Astrocyte of the cerebellum (primary cell): ENCODE measurements at places on chromosomes 12 and 14.

DNA sequence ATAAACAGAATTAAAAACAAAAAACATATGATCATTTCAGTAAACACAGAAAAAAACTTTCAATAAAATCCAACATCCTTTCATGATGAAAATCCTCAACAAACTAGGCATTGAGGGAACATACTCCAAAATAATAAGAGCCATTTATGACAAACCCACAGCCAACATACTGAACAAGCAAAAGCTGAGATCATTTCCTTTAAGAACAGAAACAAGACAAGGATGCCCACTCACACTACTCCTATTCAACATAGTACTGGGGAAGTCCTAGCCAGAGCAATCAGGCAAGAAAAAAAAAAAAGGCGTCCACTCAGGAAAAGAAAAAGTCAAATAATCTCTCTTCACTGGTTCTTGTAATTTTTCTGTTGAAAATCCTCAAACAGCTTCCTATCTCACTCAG, 30.1 kb downstream of the MRPL42 start:
- no peak for DNase-seq

- no peak for DNase-seq
These were observed 2.3 kb downstream of the TTC9 start for GRCh38 chr14:70643967-70644366.

GRCh38 chr12:119012179-119012578, 30.8 kb downstream of the SRRM4 start:
- DNase-seq, result no peak

DNA sequence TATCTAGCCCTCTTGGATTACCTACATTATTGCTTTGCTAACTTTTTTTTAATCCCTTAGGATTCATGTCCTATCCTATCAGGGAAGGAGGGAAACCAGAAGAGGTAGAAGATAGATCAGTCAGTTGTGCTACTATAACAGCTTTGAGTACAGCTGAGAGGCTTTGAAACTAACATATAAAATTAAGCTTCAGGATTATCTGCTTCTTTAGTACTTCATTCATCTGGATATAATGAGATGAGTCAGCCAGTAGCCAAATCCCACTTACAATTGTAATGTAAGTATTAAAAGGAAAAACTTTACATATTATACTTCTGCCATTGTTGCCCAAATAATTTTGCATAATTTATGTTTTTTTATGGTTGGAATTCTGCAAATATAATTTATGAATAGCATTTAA, 33.4 kb upstream of the ANO6 start:
- peak; percentile 11 for DNase-seq

DNA sequence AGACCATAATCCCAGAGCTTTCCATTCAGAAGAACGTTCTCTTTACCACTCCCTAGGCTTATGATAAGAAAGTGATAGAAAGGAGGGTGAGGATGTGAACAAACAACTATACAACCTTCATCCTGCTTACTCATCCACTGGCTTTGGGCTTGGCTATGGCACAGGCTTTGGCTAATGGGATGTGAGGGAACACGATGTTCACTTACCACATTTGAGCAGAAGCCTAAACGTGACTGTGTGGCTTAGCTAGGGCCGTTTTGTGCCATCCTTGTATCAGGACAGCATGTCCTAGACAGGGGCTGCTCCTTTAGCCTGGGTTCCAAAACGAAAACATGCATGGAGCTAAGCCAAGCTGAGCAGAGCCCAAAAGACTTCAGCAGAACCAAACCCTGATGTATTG, 118.6 kb upstream of the CCDC175 start:
- no peak for DNase-seq

- DNase-seq, result no peak
These were observed 38.5 kb downstream of the LTBP2 start for GRCh38 chr14:74573421-74574089.

DNA sequence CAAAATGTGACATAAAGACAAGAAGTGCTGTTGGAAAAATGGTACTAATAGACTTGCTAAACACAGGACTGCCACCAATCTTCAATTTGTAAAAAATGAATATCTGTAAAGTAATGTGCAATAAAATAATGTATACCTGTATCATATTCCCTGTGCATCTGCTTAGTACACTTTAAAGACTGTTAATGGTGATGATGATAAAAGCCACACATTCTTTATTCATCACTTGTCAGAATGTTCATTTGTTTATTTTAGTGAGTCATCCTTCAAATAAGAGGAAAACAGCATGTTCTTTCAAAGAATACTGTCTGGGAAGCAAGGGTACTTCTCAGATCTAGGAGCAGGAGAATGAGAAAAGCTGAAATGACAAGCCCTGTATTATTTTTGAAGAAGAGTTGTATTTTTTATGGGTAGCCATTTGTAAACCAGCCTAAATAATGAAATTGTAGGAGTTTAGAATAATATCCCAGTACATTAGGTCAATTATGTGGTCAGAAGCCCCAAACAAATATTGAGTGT, 78.3 kb upstream of the PSMA6 start:
- DNase-seq, result no peak

DNA sequence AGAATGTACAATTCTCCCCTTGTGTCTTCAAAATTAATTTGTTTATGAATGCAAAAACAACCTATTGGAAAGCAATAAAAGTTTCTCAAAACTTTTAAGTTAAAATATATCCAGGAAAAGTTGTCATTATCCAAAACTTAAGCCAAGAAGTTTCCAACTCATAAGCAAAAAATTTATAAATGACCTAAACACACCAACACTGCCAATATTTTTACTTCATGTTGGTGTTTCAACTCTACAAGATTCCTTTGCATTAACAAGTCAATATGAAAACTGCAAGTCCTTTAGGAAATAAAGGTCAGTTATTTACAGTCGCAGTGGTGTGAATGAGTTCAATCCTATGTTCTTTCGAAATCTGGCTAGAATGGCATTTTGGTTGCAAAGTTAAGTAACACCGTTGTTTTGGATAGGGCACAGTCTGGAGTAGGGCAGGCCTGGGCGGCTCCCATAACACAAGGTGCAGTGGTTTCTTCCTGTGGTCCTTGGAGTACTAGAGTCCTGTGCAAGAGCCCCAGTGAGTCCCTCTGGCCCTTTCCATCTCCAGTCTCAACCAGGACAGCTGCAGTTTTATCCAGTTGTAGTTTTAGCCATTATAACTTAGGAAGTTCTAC, 151.4 kb downstream of the MED13L start:
- DNase-seq, result no peak

DNA sequence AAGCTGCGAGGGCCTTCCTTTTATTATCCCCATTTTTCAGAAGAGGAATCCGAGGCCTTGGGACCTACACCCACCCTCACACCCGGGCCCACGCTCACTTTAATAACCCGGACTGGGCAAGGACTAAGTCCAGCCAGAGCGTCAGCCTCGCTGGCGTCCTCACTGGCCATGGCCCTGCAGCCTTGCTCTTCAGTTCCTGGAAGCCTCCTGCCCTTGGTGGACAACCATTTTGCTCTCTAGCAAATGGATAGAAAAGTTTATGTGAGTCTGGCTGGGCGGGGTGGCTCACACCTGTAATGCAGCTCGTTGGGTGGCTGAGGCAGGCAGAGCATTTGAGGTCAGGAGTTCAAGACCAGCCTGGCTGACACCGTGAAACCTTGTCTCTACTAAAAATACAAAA, 9.8 kb downstream of the RTL1 start:
- DNase-seq, result no peak

GRCh38 chr12:12214635-12215131, 52.2 kb downstream of the LRP6 start:
- DNase-seq, result no peak

DNA sequence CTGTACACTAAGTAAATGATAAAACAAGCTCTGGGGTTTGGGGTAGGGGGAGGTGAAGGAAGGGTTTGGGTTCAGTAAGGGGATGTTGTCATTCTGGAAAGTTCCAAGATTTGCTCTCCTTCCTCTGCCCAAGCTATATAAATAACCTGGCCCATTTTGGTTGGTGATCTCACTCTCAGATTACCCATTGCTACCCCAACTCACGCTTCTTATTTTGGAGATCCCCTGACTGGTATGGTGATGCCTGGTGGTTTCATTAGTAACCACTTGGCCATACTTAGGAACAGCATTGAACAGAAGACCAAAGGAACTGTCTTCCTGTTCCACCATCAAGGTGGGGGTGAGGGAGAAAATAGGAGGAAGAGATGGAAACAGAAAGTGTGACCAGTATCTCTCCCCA, 259.6 kb upstream of the TBX3 start:
- no peak for DNase-seq

DNA sequence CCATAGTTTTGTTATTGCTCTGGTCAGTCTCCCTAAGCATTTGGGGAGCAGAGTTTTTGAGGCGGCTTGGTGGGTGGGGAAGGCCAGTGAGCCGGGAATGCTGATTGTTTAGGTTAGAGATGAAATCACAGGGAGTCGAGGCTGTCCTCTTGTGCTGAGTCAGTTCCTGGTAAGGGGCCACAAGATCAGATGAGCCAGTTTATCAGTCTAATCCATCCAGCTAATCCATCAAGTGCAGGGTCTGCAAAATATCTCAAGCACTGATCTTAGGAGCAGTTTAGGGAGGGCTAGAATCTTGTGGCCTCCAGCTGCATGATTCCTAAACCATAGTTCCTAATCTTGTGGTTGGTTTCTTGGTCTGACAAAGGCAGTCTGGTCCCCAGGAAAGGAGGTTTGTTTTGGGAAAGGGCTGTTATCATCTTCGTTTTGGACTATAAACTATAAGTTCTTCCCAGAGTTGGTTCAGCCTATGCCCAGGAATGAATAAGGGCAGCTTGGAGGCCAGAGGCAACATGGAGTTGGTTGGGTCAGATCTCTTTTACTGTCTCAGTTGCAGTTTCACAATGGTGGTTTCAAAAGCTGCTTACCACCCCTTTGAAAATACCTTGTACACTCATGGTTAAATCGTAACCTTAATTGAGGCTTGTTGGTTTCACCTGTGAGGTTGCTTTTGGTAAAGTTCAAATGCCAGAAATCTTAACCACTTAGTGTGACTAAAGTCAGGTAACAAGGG, 33.6 kb upstream of the HIGD1C start:
- no peak for DNase-seq

DNA sequence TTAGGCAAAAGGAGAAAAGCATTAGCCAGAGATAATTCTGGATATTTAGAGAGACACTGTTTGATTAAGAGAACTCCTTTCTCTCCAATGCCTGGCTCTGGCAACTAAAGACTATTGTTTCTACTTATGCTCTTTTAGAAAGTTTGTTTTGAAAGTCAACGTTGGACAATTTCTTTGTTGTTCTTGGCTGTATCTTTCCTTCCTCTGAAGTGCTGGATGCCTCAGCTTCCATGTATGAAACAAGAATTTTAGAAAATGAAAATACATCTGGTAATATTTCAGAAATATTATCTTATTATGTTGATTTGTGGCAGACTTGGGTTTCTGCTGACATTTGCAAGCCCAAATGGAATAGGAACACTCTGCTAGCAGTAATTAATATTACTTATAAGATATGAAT, 382.6 kb downstream of the SNAPC1 start:
- DNase-seq, result no peak

GRCh38 chr14:82124511-82124910, 590.9 kb upstream of the SEL1L start:
- no peak for DNase-seq

DNA sequence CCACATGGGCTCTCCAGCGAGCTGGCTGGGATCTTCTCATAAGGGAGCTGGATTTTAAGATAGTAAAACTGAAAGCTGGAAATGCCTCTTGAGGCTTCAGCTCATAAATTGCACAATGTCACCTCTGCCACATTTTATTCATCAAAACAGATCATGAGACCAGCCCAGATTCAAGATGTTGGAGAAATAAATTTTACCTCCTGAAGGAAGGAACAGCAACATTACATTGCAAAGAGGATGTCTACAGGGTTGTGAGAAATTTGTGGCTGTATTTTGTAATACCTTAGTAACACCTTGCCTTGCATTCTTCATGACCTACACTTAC, 43.1 kb upstream of the KRR1 start:
- no peak for DNase-seq

- DNase-seq, result no peak
These were observed 6.4 kb upstream of the CCDC175 start for GRCh38 chr14:59582845-59583509.

GRCh38 chr14:76516884-76517283, 140.9 kb downstream of the ESRRB start:
- no peak for DNase-seq

DNA sequence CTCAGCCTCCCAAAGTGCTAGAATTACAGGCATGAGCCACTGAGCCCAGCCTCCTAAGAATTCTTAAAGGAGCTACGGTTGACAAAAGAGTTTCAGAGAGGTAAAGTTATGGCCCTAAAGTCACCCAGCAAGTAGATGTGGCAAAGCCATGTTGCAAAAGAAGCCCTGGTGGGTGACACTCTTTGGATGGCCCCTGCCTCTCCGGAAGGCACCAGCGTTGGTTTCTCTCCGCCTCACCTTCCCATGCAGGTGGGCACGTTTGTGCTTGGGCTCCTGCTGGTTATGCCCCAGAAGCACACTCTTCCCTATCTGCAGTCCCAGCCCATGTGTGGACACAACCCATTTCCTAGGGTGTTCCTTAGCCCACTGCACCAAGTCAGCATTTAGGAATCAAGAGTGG, 9.5 kb upstream of the SERPINA3 start:
- DNase-seq, result no peak

DNA sequence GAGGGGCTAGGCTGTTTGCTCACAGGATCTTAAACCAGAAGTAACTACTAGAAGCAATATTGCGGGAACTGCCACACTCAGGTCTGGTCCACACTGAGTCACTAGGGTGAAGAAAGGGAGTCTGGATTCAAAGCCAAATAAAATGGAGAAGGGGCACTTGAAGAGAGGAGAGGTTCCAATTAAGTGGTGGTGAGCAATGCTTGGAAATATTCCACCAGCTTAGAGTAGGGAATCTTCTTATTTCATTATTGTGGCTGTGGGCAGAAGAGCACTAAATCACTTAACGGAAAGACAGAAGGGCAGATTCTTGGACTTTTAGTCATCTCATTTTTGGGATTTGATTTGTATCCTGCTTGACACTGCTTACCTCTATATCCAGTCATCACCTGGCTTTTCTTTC, 48.6 kb upstream of the PPP1R12A start:
- peak; percentile 70 for DNase-seq

DNA sequence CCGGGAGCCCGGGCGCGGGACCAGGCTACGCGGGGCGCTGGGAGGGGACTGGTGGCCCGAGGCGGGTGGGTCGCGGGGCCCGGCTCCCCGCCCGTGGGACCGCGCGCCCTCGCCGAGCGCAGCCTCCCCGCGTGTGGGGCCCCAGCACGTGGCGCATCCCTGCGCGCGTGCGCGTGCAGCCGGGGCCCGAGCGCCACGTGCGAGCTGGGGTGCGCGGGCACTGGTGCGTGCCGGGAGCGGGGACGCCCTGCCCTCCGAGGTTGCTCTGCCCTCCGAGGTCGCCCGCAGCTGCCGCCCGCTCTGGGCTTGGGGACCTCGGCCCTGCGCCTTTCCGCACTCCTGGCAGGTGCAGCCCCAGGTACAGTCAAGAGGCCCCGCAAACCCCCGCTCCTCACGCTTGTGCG, 365 bp upstream of the CCDC88C start:
- DNase-seq, result no peak

DNA sequence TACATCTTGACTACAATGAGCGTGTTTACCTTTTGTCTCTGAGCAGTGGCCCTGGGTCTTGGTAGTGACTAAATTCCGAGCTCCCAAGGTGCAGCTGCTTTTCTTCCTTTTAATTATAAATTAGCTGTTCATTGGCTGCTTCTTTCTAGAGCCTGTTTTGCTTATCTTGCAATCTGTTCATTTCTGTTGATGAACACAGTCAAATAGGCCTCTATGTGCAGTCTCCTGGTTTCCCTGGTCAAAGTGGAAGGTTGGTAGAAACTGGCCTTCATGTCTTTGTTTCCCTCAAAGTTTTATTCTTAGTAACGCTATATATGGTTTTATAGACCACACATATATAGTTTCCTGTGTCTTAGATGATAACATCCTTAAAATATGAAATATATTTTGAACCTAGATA, 94.1 kb downstream of the DUSP16 start:
- DNase-seq, result no peak
